GM04503 (cell line): ENCODE measurements at places on chromosomes 4 and X.

GRCh38 chr4:138275963-138276621 is 33.9 kb upstream of the SLC7A11 start:
- DNase-seq = peak; percentile 89

DNA sequence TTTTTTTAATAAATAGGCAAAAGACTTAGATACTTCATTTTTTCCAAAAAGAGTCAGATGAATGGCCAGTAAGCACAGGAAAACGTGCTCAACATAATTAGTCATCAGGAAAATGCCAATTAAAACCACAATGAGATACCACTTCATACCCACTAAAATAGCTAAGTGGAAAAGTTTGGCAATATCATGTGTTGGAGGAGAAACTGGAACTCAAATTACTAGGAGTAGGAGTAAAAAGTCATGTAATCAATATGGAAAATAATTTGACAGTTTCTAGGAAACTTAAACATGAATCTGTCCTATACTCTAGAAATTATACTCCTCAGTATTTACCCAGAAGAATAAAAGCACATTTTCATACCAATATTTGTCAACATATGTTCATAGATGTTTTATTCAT is 449.8 kb downstream of the INPP4B start:
- DNase-seq = peak; percentile 53

GRCh38 chr4:154838155-154838554 is 57.1 kb downstream of the RBM46 start:
- no peak for DNase-seq

DNA sequence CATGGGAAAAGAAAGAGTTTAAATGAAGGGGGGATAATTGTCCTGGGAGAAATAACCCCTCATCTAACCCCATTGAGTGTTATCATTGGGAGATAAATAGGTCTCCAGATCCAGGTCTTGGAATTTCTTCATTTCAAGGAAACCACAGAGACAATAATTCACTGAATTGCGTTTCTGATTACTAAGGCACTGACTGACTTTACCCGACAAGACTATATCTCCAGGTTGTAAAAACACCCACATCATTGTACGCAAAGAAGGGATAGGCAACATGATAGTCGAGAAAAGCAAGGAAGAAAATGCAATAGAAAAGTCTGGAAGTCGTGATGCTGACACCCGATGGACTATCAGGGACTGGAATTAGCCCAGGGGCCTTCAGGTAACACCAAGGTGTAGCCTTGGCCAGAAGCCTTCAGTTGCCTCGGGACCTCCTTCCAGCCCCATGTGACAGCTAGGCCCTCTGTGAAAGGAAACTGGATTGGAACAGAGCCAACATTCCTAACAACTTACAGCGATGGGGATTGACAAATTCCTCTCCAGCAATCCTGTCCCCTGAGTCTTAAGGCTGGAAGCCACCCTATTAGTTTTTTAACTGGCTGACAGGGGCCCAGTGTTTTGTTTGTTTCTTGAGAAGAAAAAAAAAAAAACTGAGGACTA is 46.5 kb upstream of the RAB9B start:
- peak; percentile 20 for DNase-seq

- no peak for DNase-seq
These were observed 3.9 kb downstream of the TFDP3 start for GRCh38 chrX:133214301-133214700.

GRCh38 chrX:26442340-26442739 is 226.4 kb downstream of the MAGEB5 start:
- DNase-seq = no peak

- no peak for DNase-seq
These were observed 55.0 kb upstream of the CXXC4 start for GRCh38 chr4:104549736-104550135.

DNA sequence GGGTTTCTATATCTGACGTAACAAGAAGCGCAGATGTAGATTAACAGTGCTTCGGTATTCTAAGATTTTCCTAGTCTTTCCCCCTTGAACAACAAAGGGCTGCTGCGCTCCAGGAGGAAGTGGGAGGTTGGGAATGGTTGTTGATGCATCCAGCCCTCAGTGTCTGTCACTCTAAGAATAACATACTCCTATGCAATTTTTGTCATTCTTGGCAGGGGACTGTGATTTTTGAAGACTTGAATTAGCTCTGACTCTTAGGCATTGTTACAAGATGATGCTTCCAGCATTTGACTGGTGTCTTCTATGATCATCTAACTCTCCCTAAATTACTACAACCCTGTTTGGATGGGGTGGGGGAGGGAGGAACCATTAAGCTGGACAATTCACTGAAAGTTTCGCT is 394.2 kb downstream of the ARHGAP24 start:
- no peak for DNase-seq

- DNase-seq = no peak
These were observed 398.0 kb downstream of the MAGEB5 start for GRCh38 chrX:26613956-26614355.

DNA sequence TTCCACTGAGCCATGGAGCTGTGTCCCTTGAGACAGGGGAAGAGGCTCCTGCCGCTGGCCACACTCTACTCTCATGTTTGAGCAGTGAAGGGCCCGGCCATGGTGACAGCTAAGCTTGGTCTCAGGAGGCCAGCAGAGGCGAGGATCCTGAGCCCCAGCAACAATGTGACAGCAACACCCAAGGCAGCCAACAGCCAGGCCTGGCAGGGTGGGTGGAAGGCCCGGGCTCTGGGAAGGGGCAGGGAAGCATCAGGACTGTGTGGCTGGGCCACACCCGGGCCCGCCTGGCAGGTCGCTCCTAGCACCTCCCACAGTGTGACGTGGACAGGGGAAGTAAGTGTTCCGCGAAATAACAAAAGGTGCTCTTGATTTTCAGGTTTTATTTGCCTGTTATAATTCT is 24.8 kb downstream of the L1CAM start:
- DNase-seq = no peak
